ENCODE measurements at places on chromosomes 13 and 19.

- no peak for DNase-seq
Measured at GRCh38 chr13:21733475-21734263, 62.8 kb downstream of the FGF9 start.

DNA sequence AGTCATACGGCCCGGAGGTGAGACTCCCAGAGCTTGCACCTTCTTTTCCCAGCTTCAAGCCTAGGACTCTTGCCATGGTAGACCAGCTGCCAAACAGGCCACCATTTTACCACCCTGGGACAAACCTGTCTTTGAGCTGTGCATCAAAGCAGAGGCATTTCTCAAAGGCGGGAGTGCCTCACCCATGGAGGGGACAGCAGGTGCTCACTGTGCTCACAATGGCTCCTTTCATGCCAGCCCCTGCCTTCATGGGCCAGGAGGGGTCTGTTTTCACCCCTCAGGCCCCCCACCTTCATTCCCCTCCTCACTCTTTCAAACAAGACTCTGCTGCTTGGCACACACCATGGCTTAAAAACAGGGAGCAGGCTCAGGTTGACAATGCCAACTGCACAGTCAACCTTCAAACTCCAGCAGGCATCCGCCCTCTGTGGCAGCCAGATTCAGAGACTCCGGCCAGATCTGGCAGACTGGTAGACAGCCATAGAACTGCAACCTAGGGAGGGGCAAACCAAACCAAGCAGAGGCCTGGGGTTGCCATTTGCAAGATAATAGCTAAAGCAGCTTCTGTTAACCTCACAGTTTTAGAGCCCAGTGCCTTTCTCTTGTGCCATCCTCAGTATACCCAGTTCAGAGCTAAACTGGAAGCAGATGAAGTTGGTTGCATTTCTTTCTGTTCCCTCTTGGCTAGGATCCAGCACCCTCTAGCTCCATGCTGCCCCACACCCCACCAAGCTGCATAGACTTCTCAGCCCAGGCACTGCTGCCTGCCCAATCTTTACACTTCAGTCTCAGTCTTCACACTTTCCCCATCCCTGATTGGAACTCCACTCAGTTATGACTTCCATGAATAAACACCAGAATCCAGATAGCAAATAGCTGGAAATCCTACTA, 93.9 kb upstream of the SPATA13 start:
- no peak for DNase-seq

GRCh38 chr19:538641-539428, 5.0 kb upstream of the GZMM start:
- no peak for DNase-seq

- DNase-seq: no peak
Measured at GRCh38 chr13:110600261-110600819, 15.0 kb upstream of the NAXD start.

DNA sequence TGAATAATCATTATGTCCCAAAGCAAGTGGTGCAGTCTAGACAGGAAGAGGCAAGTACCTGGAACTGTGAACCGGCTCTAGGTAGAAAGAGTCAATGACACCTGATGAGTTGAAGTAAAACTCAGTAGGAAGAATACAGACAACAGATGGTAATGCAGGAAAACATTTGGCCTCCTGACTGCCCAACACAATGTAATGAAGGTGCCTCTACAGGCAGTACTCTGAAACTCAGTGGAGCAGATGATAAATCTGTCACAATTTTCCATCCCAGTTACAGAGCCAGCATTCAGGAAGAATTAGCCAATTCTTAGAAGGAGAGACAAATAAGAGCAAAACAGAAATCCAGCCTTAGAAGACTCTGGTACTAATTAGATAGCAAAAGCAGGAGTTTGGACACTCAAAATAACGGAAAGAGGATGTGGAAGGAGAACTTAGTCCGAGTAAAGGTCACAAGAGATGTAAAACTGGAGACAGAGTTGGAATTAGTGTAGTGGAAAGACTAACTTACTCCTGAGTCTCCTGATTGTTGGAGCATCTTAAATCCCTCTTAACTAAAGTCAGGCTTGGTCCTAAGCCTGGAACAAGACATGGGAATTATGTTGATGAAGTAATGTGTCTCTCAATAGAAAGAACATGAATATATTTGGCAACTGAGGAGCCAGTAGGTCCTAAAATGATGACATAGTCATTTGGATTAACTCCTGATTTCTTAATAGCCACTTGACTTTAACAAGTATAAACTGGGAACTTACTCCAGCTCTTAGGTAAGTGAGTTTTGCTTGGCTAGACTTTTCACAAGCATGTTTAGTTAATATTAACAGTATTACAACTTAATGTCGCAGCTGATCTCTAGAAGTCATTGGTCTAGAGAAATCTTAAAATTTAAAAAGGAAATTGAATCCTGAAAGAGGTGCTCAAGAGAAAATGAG, 457.3 kb upstream of the MIR17HG start:
- no peak for DNase-seq

DNA sequence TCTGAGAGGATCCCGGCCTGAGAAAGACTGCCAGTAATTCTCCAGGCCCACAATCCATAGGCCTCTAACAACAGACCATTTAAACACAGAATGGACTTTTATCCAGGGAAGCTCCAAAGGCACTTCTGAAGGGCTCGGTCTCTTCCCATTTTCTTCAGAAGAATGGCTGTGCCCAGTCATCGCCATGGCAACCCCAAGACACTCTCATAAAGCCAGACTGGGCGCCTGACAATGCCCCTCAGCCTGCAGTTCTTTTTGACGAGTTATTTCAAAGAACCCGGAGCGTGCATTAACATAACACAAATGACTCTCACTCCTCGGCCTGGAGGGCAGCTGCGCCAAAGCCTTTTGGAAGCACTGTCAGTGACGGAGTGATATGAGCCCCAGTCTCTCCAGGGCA, 61.0 kb downstream of the RASA3 start:
- no peak for DNase-seq

DNA sequence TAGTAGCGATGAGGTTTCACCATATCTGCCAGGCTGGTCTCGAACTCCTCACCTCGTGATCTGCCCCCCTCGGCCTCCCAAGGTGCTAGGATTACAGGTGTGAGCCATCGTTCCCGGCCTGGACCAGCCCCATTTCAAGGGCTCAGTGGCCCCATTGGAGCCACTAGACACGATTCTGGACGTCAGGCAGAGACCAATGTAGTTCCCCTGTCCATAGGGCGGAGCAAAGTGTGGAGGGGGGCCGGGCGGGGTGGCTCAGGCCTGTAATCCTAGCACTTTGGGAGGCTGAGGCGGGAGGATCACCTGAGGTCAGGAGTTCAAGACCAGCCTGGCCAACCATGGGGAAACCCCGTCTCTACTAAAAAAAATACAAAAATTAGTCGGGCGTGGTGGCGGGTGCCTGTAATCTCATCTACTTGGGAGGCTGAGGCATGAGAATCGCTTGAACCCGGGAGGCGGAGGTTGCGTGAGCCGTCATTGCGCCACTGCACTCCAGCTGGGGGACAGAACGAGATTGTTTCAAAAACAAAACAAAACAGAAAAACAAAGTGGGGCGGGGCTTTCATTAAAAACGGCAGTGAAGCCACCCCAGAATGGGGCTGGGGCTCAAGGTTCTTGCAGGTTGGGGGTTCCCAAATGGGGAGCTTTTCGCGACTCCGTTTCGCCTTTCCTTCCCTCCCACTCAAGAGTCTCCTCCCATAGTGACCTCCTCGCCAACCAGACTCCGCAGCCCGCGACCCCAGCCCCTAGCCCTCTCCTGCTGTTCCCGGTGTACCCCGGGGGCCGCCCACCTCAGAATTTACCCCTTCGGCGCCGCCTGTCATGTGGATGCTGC, 758 bp upstream of the TECR start:
- DNase-seq: no peak

DNA sequence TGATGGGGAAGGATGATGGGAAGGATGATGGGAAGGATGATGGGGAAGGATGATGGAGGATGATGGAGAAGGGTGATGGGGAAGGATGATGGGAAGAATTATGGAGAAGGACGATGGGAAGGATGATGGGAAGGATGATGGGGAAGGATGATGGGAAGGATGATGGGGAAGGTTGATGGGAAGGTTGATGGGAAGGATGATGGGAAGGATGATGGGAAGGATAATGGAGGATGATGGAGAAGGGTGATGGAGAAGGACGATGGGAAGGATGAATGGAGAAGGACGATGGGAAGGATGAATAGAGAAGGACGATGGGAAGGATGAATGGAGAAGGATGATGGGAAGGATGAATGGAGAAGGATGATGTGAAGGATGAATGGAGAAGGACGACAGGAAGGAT, 13.5 kb downstream of the C2CD4C start:
- DNase-seq: no peak

GRCh38 chr19:703651-704446, 4.9 kb upstream of the PALM start:
- peak; percentile 69 for DNase-seq

DNA sequence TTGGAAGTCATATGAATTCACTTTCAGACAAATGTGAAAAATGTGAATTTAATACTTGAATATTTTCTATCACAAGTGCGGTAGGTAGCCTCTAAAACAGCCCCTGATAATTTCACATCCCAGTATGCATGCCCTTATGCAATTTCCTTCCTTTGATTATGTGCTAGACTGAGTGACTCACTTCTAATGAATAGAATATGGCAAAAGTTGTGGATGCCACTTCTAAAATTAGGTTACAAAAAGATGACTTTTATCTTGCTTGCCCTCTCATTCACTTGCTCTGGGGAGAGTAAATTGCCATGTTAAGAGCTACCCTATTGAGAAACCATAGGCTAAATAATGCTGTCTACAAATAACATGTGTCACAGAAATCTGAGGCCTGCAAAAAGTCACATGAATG, 402.5 kb upstream of the PCDH9 start:
- DNase-seq: no peak

DNA sequence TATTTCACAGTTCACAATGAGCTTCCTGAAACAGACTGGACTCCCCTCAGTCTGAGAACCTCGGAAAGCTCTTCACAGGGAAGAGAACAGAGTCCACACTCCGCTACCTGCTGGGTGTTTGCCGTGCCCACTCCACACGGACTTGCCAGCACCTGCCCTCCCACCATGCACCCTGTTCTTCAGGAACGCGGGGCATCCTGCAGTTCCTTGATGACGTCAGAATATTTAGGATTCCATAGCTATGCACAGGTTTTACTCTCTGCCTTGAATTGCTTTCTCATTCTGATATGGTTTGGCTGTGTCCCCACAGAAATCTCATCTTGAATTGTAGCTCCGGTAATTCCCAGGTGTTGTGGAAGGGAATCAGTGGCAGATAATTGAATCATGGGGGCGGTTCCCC, 74.4 kb upstream of the FARP1 start:
- DNase-seq: no peak

DNA sequence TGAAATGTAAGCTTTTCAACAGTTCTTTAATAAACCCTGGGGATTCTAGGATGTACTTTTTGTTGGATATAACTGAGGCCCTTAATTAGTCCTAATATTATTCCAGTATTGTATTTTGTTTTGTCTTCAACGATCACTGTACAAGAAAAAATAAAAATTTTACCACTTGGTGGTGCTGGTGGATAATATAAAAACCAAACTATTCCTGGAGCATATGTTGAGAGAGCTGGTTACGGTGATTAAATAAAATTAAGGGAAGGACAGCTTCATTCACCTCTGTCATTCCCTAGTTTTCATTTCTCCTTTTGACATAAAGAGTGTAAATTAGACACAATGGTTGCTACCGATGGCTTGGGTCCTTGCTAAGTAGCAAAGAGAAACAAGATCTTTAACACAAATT, 598.6 kb upstream of the PCDH20 start:
- no peak for DNase-seq

DNA sequence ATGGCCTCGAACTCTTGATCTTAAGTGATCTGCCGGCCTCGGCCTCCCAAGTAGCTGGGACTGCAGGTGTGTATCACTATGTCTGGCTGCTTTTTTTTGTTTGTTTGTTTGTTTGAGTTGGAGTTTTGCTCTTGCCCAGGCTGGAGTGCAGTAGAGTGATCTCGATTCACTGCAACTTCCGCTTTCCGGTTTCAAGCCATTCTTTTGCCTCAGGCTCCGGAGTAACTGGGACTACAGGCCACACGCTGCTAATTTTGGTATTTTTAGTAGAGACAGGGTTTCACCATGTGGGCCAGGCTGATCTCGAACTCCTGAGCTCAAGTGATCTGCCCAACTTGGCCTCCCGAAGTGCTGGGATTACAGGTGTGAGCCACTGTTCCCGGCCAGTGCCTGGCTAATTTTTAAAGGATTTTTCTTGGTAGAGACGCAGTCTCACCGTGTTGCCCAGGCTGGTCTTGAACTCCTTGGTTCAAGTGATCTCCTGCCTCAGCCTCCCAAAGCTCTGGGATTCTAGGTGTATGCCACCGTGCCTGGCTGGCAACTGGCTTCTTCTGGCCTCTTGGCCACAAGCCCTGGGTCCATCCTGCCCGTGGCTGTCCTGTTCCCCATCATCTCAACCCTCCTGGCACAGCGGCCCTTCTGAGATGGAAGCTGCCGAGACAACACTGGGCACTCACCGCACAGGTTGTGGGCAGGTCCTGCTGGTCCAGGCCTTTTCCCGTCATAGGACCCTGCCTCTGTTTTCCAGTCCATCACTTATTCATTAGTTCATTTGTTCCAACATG, 11.5 kb downstream of the TECR start:
- DNase-seq: no peak

DNA sequence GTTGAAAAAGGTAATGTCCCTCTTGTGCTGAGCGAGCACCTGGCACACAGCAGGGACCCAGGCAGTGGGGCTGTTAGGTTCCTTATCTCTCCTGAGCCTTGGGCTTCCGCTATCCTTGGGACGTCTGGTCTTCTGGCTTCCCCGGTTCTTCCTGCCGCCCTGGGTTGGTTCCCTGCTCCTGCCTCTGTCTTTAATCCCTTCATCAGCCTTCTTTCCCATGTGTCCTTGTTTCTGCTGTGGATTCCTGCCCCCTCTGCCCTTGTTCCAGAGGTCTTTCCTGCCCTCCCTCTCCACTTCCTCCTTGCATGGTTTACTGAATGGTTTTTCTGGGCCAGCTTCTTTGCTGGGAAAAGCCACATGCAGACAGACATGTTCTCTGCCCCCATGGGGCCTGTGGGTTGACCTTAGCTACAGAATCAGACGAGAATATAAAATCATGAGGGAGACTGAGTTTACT, 2.6 kb downstream of the EPN1 start:
- DNase-seq: no peak

DNA sequence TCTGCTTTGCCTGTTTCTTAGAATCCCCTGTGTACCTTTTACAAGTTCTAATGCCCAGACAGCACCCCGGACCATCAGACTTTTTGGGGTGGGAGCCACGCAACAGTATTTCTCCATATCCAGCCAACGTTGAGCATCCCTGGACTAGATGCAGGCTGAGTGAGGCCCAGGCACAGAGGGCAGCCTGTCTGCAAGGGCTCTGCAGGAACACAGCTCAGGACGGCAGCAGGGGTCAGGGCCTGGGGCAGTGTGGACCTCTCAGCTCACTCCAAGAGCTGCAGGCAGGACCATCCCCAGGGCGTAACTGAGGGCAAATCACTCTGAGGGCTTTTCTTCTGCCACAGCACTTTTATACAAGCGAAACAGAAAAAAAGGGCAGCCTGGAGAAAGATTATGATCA, 95.8 kb downstream of the DNAJC15 start:
- no peak for DNase-seq

- DNase-seq: no peak
Measured at GRCh38 chr13:92590503-92590908, 636.1 kb upstream of the GPC6 start.
